ENCODE measurements at places on chromosomes 2 and 18.

GRCh38 chr2:172427990-172428831 lies 825 bp downstream of the ITGA6 start:
- peak; percentile 68 for DNase-seq

DNA sequence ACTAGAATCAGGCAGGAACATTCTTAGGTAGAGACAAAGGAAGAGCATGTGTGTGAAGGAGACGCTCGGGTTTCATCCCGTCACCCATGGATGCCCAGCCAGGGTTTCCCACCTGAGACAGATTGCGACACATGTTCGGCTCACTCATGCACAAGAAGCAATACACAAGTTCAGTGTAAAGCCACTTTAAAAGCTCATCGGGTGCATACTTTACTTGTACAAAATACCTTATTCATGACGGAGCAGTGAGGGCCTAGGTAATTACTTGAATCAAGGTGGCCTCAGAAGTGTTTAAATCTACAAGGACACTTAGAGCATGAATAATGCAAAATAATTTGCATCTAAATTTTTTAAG lies 42.0 kb downstream of the ZEB2 start:
- no peak for DNase-seq

GRCh38 chr2:163701399-163702195 lies 34.2 kb downstream of the FIGN start:
- DNase-seq, result no peak

DNA sequence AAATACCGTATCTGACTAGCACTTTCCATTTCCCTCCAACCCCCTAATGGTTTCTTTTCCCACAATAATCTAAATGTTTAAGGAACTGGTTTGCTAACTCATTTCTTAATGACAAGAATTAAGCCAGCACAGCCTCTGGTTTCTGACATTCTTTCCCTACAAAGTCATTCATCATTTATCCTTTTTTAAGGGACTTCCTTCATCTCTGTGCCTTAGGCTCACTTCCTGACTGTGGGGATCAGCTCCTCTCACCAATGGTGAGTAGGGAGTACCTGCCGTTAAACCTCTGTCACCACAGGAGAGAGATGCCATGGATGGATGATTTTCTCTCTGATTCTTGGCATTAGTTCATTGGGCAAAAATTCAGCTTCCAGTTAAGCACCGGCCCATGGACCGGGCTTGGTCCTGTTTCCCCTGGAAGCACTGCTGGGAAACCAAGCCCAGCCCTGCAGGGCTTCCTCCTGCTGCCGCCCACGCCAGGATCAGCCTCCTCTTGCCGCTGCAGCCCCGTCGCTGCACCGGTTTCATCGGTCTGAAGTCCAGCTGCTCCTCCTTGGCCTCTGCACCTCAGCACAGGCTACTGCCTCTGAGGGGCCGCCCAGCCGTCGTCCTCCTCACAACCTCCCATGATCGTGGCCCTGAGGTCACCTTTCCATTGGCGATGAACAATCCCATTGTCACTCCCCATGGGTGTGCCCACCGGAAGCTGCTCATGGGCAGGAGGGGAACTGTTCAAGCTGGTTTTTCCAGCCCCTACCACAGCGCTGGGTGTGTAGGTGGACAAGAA lies 64.0 kb upstream of the ZNF516 start:
- DNase-seq, result no peak

GRCh38 chr2:239954166-239955086 lies 70.7 kb downstream of the NDUFA10 start:
- no peak for DNase-seq
